Stimulated activated CD8-positive, alpha-beta memory T cell treated with anti-CD3 and anti-CD28 coated beads, Interleukin-7, amount 100 ng/mL, for 1 hour (primary cell): ENCODE measurements at places on chromosomes 7 and 10.

GRCh38 chr7:69047151-69047754 is 551.0 kb upstream of the AUTS2 start:
- DNase-seq = no peak

DNA sequence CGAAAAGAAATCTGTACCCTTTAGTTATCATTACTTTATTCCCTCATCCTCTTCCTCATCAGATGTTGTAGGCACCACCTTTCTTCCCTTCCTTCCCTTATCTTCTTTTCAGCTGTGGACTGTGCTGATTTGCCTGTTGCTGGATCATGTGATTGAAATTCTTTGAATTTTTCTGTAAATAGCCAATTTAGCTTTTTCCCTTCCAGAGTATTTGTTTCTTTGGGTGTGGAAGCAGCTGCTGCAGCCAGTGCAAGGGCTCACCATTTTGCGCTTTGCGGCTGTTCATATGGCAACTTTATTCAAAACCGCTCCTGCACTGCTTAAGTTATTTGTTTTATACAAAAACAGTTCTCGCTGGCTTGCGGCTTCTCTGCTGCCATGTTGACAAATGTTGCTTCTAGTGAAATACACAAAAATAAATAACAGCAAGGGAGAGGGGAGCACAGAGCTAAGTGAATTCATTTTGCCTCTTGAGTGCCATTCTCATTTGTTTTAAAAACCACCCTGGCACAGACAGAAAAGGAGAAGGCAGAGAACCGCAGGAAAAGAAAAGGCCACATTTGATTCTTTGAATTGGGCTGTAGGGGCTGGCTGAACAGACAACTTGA is 151.2 kb downstream of the AUTS2 start:
- DNase-seq = no peak

GRCh38 chr7:45267262-45267661 is 109.7 kb downstream of the RAMP3 start:
- no peak for DNase-seq

DNA sequence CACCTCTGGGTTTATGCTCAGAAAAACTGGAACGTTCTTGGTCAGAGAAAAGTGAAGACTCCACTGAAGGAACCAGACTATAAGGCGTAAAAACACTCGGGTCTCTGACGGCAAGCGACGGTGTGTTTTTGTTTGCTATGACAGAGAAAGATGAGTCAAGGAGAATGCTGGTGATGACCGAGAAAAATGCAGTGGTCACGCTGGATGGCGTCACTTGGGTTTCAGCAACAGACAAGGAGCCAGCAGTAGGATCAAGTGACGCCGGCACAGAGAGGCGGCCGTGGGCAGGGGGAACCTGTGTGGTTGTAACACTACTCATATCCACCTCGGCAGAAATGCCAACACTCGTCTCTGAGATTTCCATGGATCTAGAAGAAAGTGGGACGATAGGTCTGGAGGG is 63.4 kb downstream of the KIAA1549 start:
- no peak for DNase-seq

DNA sequence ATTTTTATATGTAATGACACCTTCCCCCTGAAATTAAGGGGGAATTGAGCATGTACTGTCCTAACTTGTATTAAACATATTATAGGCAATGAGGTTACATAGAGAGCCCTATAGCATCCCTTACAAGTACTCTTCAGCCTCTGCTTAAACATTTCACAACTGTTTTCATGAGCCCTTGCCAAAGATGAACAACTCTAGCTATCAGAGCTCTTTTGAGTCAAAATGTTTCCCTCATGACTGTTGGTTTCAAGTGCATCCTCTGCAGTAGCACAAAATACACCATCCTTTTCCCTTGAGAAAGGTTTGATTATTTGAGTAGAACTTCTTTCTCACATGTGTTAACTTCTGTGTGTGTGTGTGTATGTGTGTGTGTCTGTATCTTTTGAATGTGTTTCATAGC is 1157.6 kb upstream of the CELF2 start:
- no peak for DNase-seq
